ENCODE measurements at places on chromosomes 5 and 9.

DNA sequence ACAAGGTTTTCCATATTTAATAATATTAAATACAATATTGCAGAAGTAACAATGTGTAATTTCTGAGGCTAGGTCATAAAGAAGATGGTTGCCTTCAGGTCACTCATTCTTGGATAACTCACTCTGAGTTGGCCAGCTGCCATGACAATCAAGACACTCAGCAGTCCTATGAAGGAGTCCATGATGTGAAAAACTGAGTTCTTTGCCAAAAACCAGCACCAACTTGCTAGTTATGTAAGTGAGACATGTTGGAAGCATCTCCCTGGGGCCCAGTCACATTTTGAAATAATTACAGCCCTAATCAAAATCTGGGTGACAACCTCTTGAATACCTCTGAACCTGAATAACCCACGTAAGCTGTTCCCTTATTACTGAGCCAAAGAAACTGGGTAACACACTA lies 453.2 kb downstream of the CDH18 start:
- DNase-seq = no peak

- DNase-seq = no peak
Measured at GRCh38 chr5:43256261-43256966, 56.8 kb downstream of the HMGCS1 start.

DNA sequence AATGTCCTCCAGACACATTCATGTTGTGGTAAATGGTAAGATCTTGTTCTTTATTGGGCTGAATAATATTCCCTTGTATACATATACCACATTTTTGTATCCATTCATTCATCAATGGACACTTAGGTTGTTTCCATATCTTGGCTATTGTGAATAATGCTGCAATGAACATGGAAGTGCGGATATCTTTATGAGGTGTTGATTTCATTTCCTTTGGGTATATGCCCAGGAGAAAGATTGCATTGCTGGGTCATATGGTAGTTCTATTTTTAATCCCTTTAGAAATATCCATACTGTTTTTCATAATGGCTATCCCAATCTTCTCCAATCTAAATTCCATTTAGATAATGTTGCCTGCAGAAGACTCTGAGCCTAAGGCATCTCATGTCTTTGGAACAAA lies 78.0 kb upstream of the TNC start:
- no peak for DNase-seq

DNA sequence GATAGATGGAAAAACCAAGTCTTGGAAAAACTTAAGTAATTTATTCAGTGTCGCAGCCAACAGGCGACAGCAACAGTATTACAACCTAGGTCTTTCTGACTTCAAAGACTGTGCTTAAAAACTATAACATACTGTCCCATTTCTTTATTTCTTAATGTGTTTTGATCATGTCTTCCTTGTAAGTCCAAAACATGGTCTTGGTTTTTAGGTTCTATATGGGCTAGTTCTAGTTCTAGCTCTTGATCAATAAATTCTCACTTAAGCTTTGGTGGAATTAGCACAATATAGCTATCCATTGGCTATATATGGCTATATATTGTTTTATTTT lies 69.9 kb downstream of the IQGAP2 start:
- no peak for DNase-seq

DNA sequence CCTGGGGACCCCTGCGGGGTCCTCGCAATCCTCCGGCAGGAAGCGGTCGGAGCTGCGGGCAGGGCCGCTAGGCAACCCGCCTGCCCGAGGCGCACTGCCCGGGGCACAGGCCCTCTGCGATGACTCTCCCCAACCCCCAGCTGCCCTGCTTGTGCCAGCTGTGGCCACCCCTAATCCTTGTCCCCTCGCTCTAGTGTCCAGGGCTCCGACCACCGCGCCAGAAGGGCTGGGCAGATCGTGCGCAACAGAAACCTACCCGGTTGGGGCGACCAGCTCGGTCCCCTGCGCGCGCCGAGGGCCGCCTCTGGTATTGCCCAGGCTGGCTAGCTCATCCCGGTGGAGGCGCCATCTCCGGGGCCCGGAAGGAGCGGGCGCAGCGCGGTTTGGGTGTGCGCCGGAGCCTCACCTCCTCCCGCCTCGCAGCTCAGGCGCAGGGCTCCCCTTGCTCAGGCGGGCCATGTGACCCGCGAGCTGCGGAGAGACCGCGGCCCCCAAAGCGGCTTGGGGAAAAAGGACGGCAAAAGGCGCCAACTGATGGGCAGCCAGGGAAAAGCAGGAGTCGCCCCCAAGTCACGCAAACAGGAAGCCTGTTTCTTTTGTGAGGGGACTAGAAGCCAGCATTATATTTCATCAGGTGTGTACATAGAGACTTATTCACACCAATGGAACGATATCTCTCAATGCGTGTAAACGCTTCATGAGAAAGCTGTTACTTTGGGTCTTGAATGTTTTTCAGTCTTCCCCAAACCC lies 46.8 kb upstream of the RNF20 start:
- no peak for DNase-seq

DNA sequence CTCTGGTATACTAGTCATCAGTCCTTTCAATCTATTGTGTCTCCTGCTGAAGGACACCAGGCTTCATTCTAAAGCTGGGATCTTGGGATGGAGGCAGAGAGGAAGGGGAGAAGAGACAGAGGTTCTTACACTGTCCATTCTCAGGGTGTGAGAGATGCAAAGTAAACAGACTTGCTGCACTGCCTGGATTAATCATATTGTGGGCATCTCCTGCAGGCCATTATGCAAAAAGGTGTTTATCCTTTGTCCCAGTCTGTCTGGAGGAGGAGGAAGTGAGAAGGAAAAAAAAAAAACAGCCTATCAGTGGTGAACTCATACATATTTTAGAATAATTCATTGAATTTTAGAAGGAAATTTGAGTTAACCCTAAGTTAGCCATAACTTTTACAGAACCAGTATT lies 92.9 kb upstream of the TNPO1 start:
- DNase-seq = no peak

- DNase-seq = no peak
Measured at GRCh38 chr5:59704936-59705335, 188.6 kb downstream of the PDE4D start.

GRCh38 chr9:38058452-38059232 lies 10.4 kb downstream of the SHB start:
- DNase-seq = no peak

DNA sequence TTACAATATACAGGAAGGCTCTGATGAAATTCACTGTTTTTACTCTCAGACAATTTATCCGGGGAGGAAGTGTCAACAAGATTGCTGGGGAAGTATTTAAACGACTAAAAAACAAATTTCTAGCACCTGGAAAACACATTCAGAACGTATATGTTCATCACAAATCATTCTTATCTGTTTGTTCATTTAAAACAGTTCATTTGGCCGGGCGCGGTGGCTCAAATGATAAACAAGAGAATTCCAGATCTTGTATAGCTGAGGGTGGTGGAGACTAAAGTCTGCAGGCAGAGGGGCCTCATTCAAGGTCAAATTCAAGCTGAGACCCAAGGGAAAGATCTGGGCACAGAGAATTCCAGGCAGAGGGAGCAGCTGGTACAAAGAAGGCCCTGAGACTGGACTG lies 90.0 kb downstream of the STK10 start:
- DNase-seq = no peak

DNA sequence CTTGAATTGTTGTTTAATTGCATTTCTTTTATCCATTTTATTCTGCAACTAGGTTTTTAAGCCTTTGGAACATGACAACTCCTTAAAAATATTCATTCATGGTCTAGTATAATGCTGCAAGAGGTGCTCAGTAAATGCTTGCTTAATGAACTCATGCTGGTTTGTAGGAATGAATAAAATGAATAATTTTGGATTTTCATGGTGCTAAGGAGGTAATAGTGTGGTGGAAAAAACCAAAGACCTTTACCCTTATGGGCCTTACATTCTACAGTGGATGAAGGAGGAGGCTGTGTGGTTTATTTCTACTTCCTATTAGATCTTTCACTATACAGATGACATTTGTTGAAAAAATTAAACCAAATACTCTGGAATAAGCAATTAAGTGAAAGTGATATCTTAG lies 43.4 kb downstream of the LRRTM2 start:
- no peak for DNase-seq

GRCh38 chr5:160280384-160281095 lies 31.8 kb downstream of the CCNJL start:
- no peak for DNase-seq

DNA sequence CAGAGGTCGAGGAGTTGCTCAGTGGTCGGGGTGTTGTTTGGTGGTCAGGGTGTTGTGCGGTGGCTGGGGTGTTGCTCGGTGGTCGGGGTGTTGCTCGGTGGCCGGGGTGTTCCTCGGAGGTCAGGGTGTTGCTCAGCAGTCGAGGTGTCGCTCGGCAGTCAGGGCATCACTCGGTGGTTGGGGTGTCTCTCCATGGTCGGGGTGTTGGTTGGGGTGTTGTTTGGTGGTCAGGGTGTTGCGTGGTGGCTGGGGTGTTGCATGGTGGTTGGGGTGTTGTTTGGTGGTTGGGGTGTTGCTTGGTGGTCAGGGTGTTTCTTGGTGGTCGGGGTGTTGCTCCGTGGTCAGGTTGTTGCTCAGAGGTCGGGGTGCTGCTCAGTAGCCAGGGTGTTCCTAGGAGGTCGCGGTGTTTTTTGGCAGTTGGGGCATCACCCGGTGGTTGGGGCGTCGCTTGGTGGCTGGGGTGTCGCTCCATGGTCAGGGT lies 11.0 kb upstream of the GPSM1 start:
- DNase-seq = no peak

DNA sequence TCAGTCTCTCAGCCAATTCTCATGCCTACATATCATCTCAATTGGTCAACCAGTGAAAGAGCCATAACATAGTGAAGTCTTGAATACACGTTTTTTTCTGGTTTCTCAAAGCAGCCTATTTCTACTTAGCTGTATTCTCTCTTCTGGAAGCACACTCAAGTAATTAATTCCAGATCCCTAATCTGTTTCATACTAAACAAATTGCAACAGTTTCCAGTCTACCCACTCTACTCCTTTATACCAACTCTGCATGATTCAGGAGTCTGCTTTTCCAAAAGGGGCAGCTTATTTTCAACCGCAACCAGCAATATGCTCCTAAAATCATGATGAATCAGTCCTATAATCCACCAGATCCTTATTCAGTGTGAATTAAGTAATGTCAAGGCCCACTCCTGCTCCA lies 211.7 kb downstream of the TLE1 start:
- DNase-seq = no peak

- no peak for DNase-seq
Measured at GRCh38 chr5:3350781-3351180, 244.9 kb upstream of the IRX1 start.

- DNase-seq = no peak
Measured at GRCh38 chr5:78627175-78627574, 21.4 kb downstream of the LHFPL2 start.

GRCh38 chr5:15002173-15002572 lies 130.6 kb upstream of the ANKH start:
- DNase-seq = no peak

GRCh38 chr5:11164531-11165294 lies 403.7 kb upstream of the DAP start:
- no peak for DNase-seq

DNA sequence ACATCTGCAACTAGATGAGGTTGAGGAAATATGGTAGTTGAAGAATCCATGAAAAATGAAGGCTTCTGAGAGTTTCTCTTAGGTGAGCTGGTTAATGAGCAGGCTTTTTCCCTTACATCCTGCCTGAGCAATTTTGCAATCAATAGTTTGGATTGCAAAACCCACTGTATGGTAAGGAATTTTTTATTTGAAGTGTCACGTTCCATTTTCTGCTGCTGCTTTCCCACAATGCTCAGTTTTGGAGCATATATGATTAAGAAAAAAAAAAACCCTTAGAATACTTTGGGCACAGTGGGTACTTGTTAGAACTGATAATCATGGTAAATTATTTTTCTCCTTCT lies 144.2 kb downstream of the PCSK1 start:
- no peak for DNase-seq

- DNase-seq = no peak
Measured at GRCh38 chr9:84711936-84712335, 42.4 kb downstream of the NTRK2 start.

DNA sequence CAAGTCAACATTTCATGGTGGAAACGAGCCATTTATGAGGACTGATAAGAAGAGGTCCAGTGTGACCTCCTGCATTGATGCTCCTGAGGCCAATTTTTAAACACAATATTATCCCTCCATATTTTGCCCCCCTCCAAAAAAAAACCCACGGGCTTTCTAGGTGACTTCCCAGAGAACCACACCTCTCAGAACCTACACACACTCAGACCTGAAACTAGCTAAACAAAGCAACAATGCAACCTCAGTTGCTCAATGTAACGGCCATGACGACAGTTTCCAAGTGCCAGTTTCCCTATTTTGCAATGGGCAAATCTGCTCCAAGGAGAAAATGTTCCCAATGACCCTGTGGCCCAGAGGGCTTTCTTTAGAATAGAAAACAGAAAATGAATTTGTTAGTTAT lies 3.5 kb downstream of the NRG2 start:
- no peak for DNase-seq

DNA sequence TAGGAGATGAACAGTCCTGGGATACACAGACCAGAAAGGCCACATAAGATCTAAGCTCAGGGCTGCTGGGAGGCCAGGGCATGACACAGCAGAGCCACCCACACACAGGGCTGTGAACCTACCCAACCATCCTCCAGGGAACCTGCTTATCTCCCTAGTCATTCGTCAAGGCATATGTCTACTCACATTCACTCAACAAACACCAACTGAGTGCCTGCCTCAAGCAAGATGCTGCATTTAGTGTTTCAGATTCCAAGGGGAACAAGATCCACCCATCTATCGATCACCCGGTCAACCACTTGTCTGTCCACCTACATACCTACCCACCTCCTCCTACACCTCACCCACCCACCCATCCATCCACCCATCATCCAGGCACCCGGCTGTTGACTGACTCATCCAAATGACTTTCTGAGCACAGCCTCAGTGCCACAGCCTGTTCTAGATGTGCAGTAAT lies 1.9 kb downstream of the DPM2 start:
- DNase-seq = no peak
